ENCODE measurements at places on chromosomes 16 and 17.

- ATAC-seq = no peak
Measured at GRCh38 chr17:64269687-64270649, 6.9 kb upstream of the TEX2 start.

GRCh38 chr16:29972500-29972899, 1.2 kb upstream of the TAOK2 start:
- ATAC-seq = no peak

DNA sequence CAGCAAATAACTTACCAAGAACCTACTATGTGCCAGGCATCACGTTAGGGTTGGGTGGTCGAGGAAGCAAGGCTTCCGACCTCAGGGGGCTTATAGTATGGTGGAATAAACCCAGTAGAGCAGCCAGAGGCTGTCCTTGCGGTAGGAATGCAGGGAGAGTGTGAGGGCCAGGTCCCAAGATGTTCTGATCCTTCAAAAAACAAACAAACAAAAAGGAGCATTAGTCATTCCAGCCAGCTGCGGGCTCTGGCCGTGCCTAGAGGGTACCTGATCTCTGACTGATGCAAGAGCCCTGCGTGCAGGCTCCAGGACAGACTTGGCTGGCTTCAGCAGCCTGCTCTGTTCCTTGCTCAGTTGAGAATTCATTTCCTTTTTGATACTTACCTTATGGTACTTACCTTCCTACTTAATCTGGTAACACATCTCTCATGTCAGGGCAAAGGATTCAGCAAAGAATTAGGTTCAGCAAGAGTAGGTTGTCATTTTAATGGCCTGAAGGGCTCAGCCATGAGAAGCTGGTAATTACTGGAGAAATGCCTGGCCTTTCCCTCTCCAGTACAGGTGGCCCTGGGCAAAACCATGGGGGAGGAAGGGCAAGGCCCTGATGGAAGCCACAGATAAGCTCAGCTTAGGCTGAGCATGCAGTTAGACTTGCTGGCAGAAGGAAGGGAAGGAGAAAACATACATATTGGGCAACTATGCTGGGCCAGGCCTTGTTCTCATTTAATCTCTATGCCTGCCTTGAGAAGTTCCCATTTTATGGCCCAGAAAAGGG, 18.4 kb downstream of the CYB5D2 start:
- ATAC-seq = no peak

DNA sequence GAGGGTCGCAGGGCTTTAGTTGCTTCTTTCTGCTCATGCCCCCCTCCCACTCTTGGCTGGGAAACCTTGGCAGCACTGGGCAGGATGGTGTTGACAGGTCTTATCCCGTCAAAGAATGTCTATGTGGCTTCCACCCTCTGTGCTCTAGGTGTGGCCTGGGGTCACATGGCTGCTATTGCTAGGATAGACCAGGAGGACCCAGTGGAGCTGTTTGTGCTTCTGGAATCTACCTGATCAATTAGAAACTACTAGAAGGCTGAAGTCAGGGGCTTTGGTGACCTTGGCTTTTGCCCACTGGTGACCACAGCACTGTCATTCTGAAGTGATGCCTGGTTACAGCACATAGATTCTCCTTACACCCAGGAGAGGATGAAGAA, 105.8 kb downstream of the CMIP start:
- ATAC-seq = no peak

DNA sequence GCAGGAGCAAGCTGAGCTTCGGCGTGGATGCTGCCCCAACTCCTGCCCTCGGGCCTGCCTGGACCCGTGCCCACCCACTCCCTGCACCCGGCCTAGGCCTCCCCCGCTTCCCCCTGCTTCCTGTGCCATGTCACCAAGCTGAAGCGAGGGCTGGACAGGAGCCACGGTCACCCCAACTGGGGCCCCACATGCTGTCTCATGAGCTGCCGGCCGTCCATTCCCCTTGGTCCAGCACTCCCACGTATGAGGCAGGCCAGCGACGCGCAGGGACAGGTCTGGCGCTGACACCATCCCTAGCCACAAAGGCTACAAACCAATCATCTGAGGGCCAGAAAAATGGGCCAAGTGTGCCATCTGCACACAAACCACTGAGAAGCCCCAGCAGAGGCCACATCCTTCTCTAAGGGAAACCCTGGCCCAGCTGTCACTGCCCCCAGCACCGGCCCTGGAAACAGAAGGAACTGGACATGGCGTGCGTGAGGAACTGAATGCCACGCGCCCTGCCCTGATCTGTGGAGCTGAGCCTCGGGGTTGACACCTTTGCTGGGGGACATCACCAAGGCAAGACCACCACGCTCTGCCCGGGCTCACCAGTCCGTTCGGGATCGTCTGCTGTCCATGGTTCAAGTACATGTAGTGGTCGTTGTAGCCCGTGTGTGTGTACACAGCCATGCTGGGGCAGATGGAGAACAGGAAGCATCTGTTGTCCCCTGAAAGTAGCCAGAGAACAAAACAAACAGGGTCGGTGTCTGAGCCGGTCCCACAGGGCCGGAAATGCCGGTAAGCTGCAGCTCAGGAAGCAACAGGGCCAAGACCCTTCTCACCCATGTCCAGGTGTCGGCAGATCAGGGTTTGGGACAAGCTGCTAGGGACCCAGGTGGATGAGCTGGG, 22.2 kb downstream of the MEAK7 start:
- no peak for ATAC-seq
